K562 (cell line): ENCODE measurements at places on chromosomes 7 and 10. TPM values are rescaled to one million over a fixed set of nuclear protein-coding genes. Genes with fewer than 3 reads are reported as not detected.

- peak overlapping the region; percentile 62 for H3K27ac ChIP-seq
- peaks cover 35% of the 10 kb centered on the region for H3K36me3 ChIP-seq
- DNase-seq, result no peak
- no peaks in the 10 kb centered on the region; the same call in none of the 2 replicates for H3K4me1 ChIP-seq
- H3K27me3 ChIP-seq, result no peaks in the 10 kb centered on the region
Measured at GRCh38 chr7:23299770-23300300, 696 bp downstream of the MALSU1 start.

Gene PTPRN2
- 0.09 TPM in 1 of 2 replicates, not detected in the other for total RNA-seq

DNA sequence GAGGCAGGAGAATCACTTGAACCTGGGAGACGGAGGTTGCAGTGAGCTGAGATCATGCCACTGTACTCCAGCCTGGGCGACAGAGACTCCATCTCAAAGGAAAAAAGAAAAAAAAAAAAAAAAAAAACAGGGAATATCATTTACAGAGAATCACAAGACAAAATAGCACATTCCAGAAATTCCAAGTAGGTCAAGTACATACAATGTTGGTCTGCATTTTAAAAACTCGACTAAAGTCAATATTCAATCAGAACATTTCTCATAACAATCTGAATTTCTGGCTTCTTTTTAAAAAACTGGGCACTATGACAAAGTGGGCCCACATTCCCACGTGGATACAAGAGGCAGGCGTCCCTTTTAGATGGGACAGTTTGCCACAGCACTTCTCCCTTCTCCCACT is 12.8 kb downstream of the ZC3HAV1L start:
- DNase-seq, result no peak
- H3K36me3 ChIP-seq, result no peaks in the 10 kb centered on the region
- H3K4me1 ChIP-seq, result no peaks in the 10 kb centered on the region
- H3K27me3 ChIP-seq, result no peaks in the 10 kb centered on the region; the same call in 2 of the 3 replicates

GRCh38 chr10:26503911-26504310 is 65.8 kb downstream of the APBB1IP start:
- no peaks in the 10 kb centered on the region for H3K36me3 ChIP-seq
- no peaks in the 10 kb centered on the region for H3K4me1 ChIP-seq
- no peaks in the 10 kb centered on the region for H3K27me3 ChIP-seq

Gene NKX2-3
- not detected in 2 replicates for total RNA-seq

DNA sequence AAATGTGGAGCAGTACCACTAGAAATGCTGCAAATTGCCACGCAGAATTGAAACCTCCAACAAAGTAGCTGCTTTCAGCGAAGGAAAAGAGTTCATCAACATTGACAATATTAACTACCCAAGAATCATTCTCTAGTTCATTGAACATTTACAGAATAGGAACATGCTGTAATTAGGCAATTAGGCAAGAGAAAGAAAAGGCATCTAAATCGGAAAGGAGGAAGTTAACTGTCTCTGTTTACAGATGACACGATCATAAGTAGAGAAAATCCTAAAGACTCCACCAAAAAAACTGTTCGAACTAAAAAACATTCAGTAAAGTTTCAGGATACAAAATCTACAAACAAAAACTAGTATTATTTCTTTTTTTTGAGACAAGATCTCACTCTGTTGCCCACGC is 8.9 kb upstream of the PKD1L1 start:
- no peaks in the 10 kb centered on the region for H3K4me1 ChIP-seq
- H3K27me3 ChIP-seq, result no peaks in the 10 kb centered on the region
- H3K36me3 ChIP-seq, result peaks cover 29% of the 10 kb centered on the region; the same call in 2 of the 3 replicates
- H3K27ac ChIP-seq, result no peak overlapping the region
- DNase-seq, result no peak

- no peak overlapping the region for H3K4me3 ChIP-seq
- H3K4me1 ChIP-seq, result no peaks in the 10 kb centered on the region
- DNase-seq, result peak; percentile 40
Measured at GRCh38 chr7:54788664-54789063, 29.7 kb upstream of the SEC61G start.

GRCh38 chr10:117248750-117249465 is 8.0 kb downstream of the SLC18A2 start:
- H3K4me1 ChIP-seq, result no peaks in the 10 kb centered on the region; the same call in 2 of the 3 replicates
- H3K27ac ChIP-seq, result no peak overlapping the region
- H3K27me3 ChIP-seq, result peaks cover 38% of the 10 kb centered on the region
- H3K36me3 ChIP-seq, result no peaks in the 10 kb centered on the region

Gene MYL7
- total RNA-seq, result not detected in 2 replicates

- no peak overlapping the region for H3K27ac ChIP-seq
- peaks cover 55% of the 10 kb centered on the region for H3K27me3 ChIP-seq
- DNase-seq, result peak; percentile 96
- no peak overlapping the region for H3K4me3 ChIP-seq
Measured at GRCh38 chr7:151782598-151783448, 94.1 kb downstream of the PRKAG2 start.

DNA sequence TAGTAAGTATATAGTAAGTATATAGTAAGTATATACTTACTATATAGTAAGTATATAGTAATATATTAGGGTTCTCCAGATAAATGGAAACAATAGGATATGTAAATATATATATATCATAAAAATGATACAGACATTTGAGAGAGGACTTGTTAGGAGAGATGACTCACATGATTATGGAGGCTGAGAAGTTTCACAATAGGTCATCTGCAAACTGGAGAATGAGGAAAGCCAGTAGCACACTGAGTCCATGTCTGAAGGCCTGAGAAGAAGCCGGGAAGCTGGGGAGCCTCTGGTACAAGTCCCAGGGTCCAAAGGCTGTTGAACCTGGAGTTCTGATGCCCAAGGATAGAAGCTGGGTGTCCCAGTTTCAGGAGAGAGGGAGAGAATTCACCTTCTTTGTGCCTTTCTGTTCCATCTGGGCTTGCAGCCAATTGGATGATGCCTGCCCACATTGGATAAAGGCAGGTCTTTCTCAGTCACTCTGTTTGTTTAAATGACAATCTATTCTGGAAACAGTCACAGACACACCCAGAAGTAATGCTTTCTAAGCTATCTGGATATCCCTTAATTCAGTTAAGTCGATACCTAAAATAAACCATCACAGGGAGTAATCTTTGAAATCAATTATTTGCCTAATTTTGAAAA is 205.5 kb upstream of the CDC14C start:
- H3K4me1 ChIP-seq, result no peaks in the 10 kb centered on the region
- H3K36me3 ChIP-seq, result no peaks in the 10 kb centered on the region
- H3K27me3 ChIP-seq, result no peaks in the 10 kb centered on the region
- H3K4me3 ChIP-seq, result no peak overlapping the region

DNA sequence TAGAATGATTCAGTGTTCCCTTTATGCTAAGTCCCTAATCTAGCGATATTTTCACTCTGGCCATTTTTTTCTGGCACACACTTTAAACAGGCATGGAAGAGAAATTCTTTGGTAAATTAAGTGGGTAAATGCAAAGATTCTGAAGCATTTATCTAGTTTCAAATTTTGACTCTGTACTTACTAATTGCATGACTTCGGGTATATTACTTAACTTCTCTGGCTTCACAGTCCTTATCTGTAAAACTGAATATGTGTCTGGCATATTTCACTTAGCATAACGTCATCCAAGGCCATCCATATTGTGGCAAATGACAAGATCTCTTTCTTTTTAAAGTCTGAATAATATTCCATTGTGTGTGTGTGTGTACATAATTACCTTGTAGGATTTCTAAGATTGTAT is 114.5 kb downstream of the MBL2 start:
- no peak overlapping the region for H3K4me3 ChIP-seq
- no peak for DNase-seq
- H3K4me1 ChIP-seq, result no peaks in the 10 kb centered on the region
- no peaks in the 10 kb centered on the region for H3K27me3 ChIP-seq

DNA sequence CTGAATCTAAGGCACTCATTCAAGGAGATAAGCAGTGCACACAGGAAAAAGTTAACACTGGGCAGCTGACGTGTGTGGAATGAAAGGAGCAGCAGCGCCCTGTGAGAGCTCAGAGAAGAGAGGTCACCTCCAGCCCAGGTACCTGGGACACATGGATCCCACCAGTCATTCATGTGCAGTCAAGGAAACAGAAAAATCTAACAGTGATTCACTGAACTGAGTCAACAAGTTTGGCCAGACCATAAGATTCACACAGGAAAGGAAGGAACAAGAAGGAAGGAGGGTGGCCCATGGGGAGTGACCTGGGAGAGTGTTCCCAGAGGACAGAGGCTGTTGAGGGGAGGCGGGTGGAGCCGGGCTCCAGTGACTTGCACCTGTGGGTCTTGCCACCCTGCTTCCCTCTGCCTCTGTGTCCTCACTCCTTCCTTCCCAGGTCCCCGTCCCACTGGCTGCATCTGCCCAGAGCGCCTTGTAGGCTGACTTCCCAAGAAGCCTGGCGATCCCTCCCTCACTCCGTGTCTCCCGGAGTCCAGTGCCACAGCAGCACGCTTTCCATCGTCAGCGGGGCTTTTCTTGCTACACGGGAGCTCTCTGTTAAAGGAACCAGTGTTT is 27.7 kb downstream of the RNF32 start:
- no peak overlapping the region for H3K27ac ChIP-seq
- DNase-seq, result no peak
- H3K36me3 ChIP-seq, result peaks cover 35% of the 10 kb centered on the region; the same call in 1 of the 3 replicates
- no peak overlapping the region for H3K4me3 ChIP-seq
